ENCODE measurements at places on chromosomes 6 and 20.

- no peak for DNase-seq
Observed at GRCh38 chr6:112014483-112014882, 39.4 kb upstream of the CCN6 start.

DNA sequence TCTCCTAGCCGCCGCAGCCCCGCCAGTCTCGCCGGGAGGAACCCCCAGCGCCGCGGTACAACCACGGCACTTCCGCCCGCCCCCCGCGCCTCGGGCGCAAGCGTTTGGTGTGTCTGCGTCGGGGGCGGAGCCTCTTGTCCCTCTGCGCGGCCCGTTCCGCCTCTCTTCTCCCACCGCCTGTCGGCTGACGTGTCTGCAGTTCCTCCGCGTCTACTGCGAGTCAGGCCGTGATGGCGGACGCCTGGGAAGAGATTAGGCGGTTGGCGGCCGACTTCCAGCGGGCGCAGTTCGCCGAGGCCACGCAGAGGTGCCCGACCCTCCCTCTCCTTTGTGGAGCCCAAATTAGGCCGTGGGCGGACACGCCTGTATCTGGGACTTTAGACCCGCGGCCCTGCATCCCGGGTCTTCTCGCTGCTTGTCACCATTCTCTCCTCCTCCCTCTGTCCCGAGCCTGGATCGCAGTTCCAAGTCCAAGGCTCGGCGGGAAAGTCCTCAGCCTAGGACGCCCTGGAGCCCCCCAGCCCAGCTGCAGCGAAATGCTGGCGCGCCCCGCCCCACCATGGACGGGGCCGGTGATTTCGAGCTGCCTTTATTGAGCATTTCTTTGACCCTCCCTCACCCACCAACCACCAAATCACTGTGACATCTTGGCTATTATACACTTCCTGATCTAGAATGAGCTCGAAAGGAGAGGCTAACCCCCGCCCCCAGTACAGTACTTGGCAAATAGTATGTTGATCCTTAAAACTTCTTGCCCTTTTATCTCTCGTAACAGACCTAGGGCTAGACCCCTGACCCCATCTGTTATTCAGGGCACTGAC lies at the start of gene UFL1:
Gene UFL1, plus strand, starts transcription at position 163 of the 821 bp plus-strand sequence. Its CDS starts 68 bp downstream, at position 231.
- peak; percentile 42 for DNase-seq

GRCh38 chr20:59087829-59088433 lies 45.3 kb upstream of the PRELID3B start:
- DNase-seq = peak; percentile 47

DNA sequence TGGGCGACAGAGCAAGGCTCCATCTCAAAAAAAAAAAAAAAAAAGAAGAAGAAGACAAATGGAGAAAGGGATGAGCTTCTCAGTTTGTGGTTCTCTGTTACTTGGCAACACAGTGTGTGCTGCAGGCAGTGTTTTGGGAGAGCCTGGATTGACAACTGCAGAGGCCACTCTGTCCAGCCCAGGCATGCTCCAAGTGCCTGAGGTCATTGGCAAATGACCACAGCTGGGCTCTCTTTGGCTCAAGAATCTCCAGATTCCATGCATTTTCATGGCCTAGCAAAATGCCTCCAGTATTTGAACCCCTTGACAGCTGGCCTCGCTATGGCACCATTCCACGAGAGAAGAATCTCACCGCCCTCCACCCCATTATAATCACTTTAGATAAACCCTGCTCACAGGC lies 126.2 kb downstream of the ANKRD60 start:
- peak; percentile 69 for DNase-seq
